ENCODE measurements at places on chromosomes 13 and 19.

DNA sequence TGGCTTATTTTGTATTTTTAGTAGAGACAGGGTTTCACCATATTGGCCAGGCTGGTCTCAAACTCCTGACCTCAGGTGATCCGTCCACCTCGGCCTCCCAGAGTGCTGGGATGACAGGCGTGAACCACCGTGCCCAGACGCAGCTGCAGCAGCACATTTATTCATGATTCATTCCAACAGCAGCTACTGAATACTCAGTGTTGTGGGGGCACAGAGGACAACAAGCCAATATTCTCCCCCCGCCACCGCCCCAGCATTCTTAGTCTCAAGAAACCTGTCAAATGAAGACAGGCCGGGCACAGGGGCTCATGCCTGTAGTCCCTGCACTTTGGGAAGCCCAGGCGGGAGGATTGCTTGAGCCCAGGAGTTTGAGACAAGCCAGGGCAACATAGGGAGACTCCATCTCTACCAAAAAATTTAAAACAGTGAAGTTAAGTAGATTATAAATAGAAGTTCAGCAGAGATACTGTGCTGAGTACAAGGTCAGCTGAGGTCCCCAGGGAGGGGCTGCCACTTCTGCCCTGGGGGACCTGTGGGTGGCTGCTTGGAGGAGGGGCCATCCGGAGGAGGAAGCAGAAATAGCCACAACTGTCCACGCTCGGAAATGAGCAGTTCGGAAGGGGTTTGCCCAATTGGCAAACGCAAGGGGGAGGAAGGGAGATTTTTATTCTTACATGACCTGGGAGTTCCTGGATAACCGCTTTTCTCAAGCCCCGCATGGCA is 4.3 kb downstream of the DOT1L start:
- DNase-seq = peak; percentile 67

- no peak for DNase-seq
These were observed 164.6 kb upstream of the TSHZ3 start for GRCh38 chr19:31513841-31514240.

- DNase-seq = no peak
These were observed 57.1 kb downstream of the ALOX5AP start for GRCh38 chr13:30792285-30793000.

DNA sequence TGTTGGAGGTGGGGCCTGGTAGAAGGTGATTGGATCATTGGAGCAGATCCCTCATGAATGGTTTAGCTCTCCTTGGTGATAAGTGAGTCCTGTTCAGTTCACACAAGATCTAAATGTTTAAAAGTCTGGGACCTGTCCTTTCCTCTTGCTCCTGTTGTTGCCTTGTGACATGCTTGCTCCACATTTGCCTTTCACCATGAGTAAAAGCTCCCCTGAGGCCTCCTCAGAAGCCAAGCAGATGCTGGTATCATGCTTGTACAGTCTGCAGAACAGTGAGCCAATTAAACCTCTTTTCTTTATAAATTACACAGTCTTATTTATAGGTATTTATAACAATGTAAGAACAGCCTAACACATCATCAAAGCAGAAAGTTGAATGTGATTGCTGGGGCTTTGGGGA is 24.2 kb upstream of the RFC3 start:
- no peak for DNase-seq

- DNase-seq = no peak
These were observed 538 bp downstream of the LSM4 start for GRCh38 chr19:18322318-18322758.

DNA sequence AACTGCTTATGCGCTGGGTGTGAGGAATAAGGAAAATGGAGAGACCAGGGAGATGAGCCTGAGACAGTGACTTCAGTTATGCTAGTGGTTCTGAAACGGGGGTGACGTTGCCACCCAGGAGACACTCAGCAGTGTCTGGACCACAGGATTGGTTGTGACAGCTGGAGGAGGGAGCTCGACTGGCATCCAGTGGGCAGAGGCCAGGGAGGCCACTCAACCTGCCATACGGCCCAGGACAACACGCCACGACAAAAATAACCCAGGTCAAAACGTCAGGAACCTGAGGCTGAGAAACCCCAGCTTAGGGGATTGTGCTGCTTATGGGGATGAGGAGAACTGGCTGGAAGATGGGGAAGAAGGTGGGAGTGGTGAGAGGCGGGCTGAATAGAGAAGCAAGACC is 10.4 kb downstream of the ZSCAN5A start:
- no peak for DNase-seq

DNA sequence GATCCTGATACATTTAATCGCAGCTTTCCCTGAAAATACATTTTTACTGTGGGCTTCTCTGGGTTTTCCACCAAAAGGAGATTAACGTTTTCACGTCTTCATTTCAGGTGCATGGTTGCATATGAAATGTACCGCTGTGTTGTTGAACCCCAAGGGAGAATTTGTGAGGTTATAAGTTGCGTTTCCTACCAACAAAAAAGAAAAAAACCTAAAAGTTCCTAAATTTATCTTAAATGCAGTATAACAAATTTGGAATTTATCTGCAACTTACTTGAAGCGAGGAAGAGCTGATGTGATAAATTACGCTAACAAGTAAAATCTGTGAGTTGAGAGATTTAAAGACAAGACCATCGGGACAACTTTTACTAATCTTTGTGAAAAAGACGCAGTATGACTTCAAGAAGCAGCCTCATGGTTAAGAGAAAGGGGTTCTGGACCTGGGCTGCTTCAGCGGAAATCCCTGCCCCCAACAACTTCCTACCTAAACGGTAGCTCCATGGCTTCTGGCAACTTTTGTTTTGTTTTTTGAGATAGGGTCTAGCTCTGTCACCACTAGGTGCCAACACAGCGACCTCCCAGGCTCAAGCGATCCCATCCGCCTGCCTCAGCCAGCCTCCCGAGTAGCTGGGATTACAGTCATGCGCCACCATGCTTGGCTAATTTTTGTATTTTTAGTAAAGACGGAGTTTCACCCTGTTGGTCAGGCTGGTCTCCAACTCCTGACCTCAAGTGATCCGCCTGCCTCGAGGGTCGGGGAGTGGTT is 958 bp upstream of the OBI1 start:
- DNase-seq = no peak

DNA sequence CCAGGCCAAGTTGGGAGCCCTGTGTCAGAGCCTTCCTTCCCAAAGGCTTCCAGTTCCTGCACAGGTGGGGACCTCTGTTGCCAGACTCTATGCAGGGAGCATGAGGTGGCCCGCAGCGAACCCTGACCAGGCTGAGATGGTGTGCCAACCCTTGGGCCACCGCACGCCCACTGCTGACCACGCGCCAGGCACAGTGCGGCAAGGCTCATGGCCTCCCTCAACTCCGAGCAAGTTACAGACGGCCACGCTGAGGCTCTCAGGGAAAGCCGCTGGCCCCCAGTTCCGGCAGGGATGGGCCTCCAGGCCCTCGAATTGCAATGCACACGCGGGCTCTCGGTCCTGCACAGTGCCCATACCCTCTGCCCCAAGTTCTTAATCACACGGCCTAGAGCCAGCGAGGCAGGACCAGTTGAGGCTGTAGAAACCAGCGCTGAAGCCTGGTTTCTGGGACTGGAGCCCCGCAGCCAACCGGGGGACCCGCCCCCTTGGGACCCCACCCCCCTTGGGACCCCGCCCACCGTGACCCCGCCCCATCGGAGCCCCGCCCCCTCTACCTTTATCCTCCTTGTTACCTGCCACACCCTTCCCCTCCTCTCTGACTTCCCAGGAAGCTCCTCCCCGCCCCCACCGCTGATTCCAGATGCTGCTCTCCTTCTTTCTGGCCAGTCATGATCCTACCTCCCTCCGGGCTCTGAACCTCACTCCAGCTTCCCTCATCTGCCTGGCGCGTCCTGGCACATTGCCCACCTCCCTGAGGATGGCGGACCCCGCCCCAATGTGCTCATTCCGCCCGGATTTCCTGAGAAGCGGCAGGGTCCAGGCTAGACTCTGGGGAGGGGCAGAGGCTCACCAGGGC is 6.0 kb downstream of the PEX11G start:
- DNase-seq = no peak

DNA sequence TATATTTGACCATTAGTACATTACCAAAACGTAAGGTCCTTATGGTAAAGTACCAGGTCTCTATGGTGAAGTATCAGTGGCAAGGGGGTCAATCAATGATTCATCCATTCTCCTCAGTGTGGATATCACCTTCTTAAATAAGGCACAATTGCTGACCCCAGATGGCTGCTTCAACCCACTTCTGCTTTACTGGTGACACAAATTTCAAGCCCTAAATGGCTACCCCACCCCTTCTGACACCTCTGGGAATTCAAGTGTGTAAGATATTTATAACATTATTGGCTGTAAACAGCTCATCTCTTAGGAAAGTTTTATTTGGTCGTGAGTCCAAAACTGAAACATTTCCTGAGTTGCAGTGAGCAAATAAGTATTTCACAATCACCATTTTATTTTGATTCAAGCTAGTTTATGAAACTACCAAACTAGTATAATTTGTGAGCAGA is 7.9 kb upstream of the WBP4 start:
- DNase-seq = no peak

GRCh38 chr13:82447416-82448077 is 1434.7 kb downstream of the SLITRK1 start:
- no peak for DNase-seq

GRCh38 chr19:38596057-38596981 is 21.4 kb downstream of the MAP4K1 start:
- no peak for DNase-seq

DNA sequence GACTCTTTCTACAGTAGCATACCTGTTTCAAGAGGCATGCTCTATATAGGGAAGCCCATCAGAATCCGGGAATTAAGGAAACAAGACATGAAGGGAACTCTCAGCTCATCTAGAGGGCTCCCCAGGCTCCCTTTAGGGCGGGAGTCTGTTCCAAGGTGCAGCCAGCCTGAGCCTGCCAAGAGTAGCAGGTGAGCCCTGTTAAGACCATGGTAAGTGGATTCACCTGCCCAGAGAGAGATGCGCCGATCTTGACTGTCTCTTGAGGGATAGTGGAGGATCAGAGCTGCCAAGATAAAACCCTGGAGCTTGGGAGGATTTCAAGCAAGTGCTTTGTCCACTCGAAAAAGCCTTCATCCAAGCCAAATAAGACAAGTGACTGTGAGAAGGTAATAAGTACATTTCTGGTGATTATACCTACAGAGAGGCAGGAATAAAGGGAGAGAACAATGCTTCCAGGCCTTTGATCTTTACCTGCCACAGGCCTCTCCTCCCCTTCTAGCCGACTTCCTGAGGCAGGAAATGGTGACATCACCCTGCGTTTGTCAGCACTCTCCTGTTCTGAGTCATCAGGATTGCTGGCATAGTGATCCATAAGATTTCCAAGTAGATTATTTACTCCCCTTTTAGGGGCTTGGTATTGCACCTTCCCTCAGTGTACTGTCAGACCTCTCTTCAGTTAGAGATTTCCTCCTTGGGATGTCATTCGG is 31.5 kb downstream of the KLF5 start:
- DNase-seq = no peak

DNA sequence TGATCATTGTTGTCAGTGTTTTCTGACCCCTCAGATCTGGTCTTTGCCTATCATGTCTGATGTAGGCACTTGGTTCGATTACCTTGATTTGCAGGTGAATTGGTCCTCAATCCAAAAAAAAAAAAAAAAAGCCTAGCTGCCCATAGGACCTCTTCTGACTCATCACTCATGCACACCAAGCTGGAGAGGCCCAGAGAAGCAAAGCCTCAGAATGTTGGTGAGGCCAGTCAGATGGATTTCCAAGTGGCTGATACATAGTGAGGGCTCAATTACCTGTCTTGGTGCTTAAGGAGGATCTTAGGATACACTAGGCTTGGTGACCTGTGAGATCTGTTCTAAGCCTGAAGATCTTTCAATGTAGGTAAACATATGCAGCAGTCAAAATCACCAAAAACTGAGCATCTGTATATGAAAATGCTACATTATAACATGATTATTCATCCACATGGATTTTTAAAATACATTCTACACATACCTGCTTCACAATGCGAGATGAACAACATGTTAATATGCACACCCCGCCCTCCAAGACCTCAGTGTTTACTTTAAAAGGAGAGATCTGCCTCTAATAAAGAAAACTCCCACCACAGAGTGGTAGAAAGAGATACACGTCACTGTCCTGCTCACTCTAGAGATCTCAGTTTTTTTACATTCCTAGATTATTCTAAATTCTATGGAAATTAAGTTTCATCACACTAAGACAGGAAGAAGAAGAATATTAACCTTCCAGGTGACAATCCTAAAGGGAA is 79.9 kb upstream of the RAP2A start:
- DNase-seq = no peak

DNA sequence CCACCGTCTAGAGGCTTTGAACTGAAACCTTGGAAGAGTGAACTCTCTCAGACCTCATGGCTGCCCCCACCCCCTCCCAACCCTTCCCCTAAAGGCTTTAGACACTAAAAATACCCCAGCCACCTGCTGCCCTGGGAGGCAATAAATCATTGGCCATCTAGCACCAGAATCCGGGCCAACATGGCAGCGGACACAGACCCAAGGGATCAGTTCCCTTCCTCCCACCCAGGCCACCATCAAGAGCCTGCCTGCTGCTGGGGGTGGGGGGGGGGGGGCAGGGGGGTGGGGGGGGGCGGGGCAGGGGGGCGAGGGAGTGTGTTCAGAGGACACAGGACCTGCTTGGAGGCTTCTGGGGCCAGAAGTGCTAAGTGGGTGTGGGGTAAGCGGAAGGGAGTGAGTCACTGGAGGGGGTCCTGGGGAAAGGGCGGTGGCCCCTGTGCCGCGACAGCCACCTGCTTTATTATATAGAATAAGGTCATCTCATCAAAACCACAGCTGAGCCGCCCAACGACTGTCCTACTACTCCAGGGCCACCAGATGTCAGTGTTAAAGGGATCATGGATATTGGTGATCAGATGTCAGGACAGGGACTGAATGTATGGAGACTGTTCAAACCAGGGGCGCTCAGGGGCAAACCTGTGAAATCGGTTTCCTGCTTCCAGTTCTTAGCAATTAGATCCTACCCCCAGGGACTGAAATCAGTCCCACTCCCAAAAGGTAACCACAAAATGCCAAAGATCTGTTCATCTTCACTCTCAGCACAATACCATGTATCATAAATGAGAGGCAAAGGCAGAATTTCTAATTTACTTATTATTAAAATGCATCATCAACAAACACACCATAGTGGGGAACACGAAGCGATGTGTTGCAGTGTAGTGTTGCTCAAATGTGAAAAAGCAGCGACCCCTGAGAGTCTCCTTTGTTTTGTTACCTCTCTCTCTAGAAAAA is 24.3 kb downstream of the ARL11 start:
- DNase-seq = no peak

DNA sequence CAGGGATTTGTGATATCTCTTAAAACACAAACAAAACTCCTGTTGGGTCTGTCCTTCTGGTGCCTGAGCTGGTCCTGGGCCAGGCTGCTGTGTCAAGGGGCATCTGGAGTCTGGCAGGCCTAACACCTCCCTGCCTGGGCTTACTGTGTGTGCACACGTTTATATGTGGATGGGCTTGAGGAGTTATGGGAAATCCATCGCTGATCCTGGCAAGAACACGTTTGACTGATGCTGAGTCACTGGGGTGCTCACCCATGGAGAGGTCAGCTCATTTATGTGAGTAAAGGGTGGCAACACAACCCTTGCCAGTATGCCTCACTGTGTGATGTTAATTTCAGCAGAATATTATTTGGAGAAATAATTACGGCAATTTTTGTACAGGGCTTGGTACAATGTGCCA is 44.5 kb upstream of the PCDH8 start:
- DNase-seq = no peak

GRCh38 chr19:50314724-50315708 is 14.2 kb downstream of the KCNC3 start:
- DNase-seq = no peak
